ENCODE measurements at places on chromosomes 12 and 14.

- no peak for DNase-seq
Measured at GRCh38 chr12:107515446-107515958, 170.1 kb upstream of the PWP1 start.

GRCh38 chr12:6779708-6780432, 7.5 kb downstream of the LAG3 start:
- DNase-seq = no peak

DNA sequence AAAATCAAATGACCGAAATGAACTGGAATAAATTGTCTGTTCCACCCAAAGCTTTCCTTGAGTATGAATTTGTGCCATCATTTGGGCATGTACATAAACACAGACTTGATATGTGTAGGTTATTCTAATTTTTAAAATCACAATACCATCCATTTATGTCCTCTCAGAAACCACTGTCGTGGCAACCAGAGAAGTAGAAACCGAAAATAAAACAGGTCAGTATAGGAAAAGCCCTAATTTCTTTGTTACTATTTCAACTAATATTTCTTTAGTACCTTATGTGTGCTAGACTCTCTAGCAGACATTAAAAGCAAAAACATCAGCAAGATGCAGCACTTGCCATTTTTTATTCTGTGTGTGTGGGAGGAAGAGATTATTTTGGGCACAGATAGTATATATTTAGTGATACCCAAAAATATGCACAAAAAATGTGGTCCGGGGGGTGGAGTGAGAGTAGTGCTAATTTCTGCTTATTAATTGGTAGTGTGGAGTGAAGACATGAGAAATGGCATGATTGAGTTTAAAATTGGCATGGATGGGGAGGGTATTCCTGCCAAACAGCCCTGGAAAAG, 130.8 kb upstream of the CNTN1 start:
- DNase-seq = no peak

- no peak for DNase-seq
Measured at GRCh38 chr14:96189281-96189711, 15.3 kb upstream of the BDKRB2 start.

DNA sequence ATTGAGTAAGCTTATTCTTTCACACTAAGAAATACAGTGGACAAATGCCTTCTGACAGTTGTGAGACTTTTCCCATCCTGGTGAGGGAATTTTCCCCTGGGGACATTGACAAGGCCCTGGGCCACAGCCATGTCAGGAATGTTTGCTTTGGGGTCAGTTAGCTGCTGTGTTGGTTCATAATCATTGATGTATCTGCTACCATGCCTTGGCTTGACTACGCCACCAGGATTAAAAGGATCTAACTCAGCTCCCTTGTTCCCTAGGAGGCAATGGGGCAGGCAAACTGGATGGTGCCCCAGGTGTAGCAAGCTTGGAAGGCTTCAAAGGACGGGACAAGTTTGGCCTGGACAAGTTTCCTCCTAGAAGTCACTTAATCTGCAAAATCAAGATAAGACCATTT, 3.1 kb upstream of the CCDC88C start:
- DNase-seq = no peak

DNA sequence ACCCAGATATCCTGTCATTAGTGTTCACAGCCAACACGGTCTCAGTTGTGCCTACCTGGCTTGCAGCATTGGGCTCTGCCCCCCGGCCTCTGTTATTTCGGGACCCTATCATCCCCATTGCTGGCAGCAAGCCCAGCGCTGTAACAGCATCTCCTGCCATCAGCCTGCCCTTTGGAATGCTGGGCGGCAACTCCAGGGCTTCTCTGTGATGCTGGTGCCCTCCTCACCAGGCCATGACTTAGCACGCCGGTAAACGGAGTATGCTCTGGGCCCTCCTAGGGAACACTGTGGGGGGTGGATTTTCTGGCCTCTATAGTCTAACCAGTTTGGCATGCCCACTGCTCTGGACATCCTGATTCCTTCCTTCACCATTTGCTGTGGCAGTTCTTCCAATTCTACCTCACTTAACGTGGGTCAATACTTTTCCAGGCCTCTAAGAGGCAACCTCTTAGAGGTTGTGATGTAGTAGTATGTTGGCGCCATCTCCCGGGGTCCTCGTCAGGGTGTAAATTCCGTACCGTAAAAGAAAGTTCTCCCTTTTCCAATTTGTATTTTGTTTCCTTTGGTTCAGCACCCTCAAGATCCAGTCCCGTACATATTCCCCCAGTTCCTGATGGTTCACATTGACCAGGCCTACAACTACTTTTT, 80.0 kb downstream of the SINHCAF start:
- no peak for DNase-seq

GRCh38 chr12:47249082-47249481, 169.3 kb upstream of the AMIGO2 start:
- DNase-seq = no peak

DNA sequence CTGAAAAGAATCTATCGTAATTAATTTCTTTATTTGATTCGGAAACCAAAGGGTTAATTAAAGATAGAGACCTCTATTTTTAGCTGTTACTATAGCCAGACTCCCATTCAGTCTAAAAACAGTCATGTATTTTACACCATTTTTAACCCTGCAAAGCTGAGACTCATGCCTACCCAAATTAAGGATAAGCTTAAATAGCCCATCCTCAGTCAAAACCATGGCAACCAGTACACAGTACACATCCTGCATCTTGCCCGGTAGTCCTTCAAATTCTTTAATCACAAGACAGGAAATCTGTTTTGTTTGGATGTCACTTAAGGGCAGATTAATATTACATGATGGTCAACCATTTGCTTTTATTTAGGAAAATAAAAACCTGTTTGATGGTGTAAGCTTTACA, 25.5 kb upstream of the KCNK10 start:
- no peak for DNase-seq

DNA sequence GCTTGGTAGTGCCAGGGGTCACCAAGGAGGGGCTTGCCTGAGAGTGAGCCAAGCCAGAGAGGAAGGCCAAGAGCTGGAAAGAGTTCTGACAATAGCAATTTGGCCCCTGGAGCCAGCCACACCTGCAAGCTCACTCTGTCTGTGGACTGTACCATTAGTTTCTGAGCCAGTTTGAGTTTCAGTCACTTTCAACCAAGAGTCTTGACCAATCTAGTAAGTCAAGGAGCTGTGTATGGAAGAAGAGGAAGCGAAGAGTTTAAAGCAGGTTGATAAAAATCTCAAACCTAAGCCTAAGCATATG, 38.5 kb downstream of the NT5DC3 start:
- no peak for DNase-seq

GRCh38 chr14:64849940-64850339, 29.8 kb downstream of the SPTB start:
- DNase-seq = no peak

GRCh38 chr12:6235906-6236640, 35.9 kb downstream of the CD9 start:
- DNase-seq = no peak

GRCh38 chr12:42422785-42423184, 96.8 kb downstream of the PPHLN1 start:
- DNase-seq = no peak

DNA sequence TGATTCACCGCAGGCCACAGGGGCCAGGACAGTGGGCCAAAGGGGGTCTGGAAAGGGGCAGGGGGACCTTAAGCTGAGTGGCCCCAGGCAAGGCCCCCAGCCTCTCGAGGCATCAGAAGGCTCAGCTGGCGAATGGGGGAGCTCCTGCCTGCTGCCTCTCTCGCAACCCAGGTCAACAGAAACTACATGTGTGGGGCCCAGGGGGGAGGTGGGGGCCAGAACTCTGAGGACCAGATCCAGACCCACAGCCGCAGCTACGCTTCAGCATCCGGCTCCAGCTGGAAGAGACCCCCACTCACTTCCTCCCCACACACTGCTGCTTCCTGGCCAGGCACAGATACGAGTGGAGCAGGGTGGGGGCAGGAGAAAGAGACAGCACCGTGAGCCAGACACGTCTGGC, 46.5 kb downstream of the NCOR2 start:
- no peak for DNase-seq

DNA sequence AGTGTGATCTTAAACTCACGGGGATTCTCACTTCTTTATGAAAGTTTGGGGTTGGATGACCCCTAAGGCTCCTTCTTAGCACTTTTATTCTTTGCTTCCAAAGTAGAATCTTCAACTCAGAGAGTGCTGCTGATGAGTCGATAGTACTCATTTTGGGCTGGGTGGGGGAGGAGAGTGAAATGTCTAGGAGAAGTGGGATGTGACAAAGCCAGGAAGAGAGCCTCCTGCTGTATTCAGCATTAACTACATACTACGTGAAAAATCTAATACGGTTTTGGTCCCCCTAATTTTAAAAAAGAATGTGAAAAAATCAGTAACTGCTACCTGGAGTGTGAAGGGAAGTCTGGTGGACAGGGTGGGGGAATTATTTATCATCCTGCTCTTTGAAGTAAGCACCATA, 148.3 kb downstream of the SAMD4A start:
- DNase-seq = no peak

GRCh38 chr12:89244536-89244935, 107.8 kb downstream of the DUSP6 start:
- DNase-seq = no peak

- no peak for DNase-seq
Measured at GRCh38 chr14:74601982-74602381, 10.1 kb downstream of the LTBP2 start.

GRCh38 chr12:531951-532585, 72.3 kb downstream of the B4GALNT3 start:
- DNase-seq = no peak

GRCh38 chr12:89901906-89902642, 193.4 kb upstream of the ATP2B1 start:
- no peak for DNase-seq

DNA sequence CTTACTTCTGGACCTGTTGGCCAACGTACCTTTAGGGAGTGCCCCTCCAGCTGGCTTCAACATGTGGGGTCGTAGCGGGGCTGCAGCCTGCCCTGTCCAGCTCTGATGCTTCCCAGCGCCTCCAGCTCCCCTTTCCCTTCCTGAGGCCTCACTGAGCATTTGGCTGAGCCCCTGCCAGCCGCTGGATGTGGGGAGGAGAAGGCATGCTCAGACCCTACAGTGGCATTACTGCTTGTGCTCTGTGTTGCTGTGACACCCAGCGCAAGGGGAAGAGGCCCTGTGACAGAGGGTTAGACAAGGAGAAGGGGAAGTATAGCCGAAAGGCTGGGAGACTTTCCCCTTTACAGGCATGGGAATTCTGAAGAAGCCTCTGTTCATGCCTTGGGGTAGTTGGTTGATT, 145.9 kb downstream of the PRKCH start:
- no peak for DNase-seq

GRCh38 chr12:44385964-44386363, 490.2 kb downstream of the NELL2 start:
- DNase-seq = no peak

- no peak for DNase-seq
Measured at GRCh38 chr12:34289431-34290380, 267.4 kb downstream of the ALG10 start.

DNA sequence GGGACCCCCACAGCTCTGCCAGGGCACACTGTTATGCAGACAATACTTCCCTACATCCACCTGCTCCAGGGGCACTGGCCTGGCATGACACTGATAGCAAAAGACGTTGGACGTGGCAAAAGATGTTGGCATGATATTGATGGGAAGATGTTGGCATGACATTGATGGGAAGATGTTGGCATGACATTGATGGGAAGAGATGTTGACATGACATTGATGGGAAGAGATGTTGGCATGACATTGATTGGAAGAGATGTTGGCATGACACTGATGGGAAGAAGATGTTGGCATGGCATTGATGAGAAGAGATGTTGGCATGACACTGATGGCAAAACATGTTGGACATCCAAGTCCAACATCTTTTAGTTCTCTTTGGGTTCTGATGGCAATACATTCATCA, 11.4 kb upstream of the DEGS2 start:
- no peak for DNase-seq

DNA sequence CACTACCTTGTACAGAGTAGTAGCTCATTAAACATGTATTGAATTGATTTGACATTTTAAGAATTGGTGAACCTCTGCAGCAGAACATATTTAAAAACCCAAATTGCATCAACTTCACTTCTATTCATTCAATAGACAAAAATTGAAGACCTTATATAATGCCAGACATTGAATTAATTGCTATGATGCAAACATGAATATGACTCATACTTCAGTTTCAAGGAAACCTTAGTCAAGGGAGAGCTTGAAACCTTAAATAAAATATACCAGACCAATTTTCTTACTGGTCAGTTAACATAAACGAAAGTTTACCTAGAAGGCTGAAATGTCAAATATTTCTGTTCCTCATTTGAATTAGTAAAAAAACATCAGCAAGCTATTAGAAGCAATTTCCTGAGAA, 5.0 kb upstream of the MGAT4C start:
- no peak for DNase-seq

GRCh38 chr12:78793982-78794381, 70.6 kb upstream of the SYT1 start:
- no peak for DNase-seq

GRCh38 chr14:77674931-77675330, 32.9 kb downstream of the ALKBH1 start:
- DNase-seq = no peak

GRCh38 chr12:95625012-95625411, 73.7 kb upstream of the USP44 start:
- DNase-seq = no peak

DNA sequence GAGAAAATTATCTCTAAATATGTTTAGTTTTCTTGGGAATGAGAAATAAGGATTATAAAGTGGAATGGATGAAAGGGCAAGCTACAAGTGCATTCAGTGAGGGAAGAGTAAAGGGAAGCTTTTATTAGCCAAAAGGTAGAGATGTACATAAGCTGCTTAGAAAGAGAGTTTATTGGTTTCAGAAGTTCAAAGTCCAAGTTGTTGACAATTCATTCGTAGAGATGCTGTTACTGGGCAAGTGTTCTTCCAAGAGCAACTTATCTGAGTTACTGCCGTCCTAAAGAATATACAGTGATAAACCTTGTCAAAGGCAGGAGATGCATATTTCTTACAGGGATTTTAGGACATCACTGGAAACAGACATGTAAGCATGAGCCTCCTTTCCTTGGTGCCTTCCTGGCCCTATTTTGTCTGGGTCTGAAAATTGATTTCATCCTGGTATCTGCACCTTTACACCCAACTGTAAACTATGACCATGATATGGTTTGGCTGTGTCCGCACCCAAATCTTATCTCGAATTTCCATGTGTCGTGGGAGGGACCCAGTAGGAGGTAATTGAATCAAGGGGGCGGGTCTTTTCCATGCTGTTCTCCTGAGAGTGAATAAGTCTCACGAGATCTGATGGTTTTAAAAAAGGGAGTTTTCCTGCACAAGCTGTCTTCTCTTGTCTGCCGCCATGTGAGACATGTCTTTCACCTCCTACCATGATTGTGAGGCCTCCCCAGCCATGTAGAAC, 46.8 kb downstream of the TRMT5 start:
- no peak for DNase-seq

- DNase-seq = no peak
Measured at GRCh38 chr12:19245106-19245505, 115.6 kb downstream of the PLEKHA5 start.

DNA sequence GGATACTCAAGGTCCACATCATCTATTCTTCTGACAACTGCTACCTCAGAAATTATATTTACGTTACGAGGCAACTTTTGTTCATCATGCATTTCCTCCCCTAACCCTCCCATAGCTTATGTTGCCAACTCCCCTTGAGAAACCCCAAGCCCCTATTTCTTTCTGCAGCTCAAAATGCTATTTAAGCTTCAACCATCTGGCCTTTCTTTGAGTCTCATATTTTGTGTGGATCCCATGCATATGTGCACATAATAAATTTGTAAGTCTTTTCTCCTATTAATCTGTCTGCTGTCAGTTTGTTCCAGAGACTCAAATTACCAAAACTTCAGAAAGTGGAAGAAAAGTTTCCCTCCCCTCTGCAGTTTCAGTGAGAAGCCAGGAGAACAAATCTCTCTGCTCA, 444.1 kb downstream of the TRHDE start:
- DNase-seq = no peak
